Activated CD4-positive, alpha-beta T cell treated with anti-CD3 and anti-CD28 coated beads, Interleukin-10, Interleukin-2, amounts not matched to agents 100 ng/mL and 50 ng/mL, durations not matched to agents 16 hours and 8 hours (primary cell): ENCODE measurements at places on chromosomes 6 and 20.

GRCh38 chr6:29619578-29620160 is 13.3 kb downstream of the GABBR1 start:
- no peak for DNase-seq

- peak; percentile 43 for DNase-seq
These were observed 6.1 kb upstream of the AFG1L start for GRCh38 chr6:108288742-108289141.

DNA sequence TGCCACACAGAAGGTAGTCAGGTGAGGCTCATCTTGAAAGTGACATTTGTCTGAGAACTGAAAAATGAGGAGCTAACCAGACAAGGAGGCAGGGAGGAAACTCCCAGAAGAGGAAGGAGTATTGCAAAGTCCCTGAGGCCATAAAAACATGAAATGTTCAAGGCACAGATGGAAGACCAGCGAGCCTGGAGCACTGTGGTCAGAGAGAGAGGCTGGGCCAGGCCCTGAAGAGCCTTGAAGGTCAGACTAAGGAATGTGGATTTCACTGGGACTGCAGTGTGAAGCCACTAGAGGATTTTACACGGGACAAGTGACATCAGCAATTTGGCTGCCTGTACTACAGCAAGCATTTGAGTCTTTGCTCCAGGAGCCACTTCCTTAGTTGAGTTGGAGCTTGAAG is 21.1 kb upstream of the TMEM181 start:
- DNase-seq, result no peak

- DNase-seq, result no peak
These were observed 101.4 kb downstream of the CDH4 start for GRCh38 chr20:61353261-61354000.

DNA sequence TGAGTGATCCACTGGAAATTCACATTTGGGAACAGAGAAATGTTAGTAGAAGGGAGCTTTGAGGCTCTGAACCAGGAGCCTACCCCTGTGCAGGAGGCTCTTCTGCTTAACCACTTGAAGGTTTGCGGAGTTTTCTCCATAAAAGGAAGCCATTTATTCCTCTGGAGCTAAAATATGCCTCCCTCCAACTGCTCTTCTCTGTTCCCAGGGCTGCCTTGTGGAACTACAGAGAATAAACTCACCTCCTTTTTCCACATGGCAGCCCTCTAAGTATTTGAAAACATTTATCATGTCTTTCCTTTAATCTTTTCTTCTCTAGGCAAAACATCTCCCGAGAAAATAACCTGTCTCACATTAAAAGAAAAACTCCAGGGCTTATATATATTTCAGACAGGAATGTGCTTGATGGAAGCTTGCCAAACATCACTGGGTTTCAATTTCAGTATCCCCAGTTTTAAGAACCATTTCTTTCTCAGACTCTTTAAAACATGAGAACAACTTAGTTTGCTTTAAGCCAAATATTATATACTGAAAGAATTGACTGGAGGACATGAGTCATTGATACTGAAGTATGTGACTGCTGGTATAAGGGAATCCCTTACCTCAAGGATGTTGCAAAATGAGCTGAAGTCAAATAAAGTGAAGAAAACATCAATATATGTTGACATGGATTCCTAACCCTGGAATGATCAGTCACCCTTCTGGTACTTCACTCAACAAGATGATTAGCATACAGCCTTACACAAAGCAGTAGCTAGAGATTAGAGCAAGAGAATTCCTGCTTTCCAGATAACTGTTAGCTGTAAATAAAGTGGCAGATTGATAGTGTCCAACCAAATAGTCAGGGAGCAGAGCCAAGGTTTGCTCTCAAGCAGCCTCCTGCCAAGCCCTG is 74.0 kb downstream of the ZBTB2 start:
- DNase-seq, result no peak

DNA sequence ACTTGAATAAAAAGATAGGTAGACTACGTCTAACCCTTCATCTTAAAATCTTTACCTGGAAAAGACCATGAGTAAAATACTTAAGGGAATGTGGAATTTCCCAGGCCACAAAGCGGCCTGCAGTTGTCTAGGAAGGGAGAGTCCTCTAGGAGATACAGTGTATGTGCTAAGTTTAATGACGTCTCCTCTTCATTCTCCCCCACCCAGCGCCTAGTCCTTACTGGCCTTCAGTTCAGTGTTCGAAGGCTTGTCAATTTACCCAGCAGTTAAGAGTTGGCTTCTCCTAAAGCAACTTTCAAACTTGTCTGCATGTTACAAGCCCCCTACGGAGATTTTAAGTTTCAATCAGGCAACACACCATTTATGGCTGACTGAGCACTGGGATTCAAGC is 35.2 kb downstream of the HFE start:
- DNase-seq, result peak; percentile 34

DNA sequence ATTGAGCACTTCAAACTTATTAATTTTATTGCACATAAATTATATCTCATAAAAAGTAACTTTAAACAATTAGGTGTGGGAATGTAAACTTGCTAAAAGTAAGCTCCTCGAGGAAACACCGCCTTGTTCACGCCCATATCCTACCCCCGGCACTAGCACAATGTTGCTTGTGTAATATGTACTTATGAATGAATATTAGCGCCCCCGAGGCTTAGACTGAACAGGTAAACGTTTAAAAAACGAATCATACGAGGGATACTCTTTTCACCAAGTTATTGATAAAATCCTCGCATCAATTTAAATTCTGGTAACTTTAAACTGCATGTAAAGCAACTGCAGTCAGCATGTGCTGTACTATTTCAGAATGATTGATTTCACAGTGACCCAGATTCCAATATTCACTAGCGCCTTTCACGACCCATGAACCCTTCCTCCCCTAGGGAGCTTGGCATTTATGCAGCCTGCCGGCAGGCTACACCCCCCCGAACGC is 637 bp downstream of the TFB1M start:
- peak; percentile 17 for DNase-seq

DNA sequence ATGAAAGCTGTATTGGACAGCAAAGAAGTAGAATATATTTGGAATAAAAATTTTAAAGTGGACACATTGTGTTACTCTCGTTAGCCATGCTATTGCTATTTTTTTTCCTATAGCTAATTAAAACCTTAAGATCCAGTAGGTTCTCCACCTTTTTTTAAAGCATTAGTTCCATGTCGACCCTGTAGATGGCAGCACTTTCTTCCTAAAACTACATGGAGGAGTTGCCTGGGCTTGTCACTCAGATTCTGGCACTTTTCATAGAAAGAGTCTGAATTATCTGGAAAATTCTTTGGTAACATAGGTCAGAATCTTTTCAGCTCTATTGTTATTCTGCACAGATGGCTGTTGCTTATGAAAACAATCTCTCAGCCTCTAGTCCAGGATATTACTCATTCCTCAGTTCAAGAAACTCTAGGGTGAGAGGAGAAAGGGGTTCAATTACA is 42.0 kb upstream of the ESR1 start:
- DNase-seq, result peak; percentile 70

GRCh38 chr6:24997231-24997630 is 61.5 kb upstream of the RIPOR2 start:
- no peak for DNase-seq

DNA sequence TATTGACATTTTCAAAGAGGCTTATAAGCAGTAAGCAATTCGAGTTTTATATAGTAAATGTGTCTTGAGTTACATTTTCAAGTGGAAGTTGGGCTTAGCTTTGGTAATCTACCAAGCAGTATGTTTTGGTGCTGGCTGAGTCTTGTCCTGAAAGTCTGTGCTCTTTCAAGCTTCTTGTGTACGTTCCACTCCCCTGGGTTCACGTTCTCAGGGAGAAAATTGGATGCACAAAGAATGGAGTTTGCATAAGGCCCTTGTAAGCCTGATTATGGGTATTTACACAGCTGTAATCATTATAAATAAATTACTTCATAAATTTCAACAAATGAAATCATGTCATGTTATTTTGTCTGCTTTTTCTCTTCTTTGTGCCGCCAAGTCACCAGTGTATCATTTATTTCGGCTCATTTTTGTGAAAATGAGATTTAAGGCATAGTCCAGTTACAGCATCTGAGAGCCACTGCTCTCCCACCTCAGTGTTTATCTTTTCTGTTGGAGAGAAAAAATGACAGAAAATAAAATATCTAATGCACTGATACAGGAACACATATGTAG is 262.5 kb downstream of the BTBD3 start:
- DNase-seq, result no peak

GRCh38 chr6:51559059-51559458 is 528.4 kb downstream of the PKHD1 start:
- DNase-seq, result no peak

DNA sequence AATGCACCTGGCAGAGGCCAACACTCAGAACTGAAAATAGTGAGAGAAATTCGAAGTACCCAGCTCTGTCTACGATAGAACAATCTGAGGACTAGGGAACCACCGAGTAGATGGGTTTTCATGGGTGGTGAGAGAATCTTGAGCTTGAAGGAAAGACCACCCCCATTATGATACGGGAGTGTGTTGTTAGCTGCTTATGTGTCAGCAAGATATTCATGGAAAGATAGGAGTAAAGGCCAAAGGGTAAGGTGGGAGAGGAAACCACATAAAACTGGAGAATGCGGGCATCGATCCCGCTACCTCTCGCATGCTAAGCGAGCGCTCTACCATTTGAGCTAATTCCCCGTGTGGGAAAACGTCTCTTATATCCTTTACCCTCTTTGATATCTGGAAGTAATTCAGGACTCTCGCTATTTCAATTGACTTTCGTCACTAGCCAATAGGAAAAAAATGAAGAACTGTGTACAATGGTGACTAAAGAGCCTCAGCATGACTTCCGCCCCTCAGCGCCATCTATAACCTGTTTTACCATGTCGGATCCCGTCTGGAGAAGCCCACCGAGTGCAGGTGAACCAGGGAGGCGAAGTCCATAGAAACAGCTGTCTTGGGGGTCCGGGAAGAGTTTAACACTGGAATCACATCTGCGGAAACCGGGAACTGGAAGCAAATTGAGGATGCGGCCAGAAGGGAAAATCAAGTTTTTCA is 25.0 kb upstream of the ABT1 start:
- peak; percentile 87 for DNase-seq

GRCh38 chr6:79694156-79694555 is 63.0 kb downstream of the SH3BGRL2 start:
- DNase-seq, result no peak
